ENCODE measurements at places on chromosomes 6 and 20.

- DNase-seq, result no peak
Measured at GRCh38 chr6:125571207-125571755, 178.2 kb upstream of the HEY2 start.

- no peak for DNase-seq
Measured at GRCh38 chr6:30998785-30999184, 11.5 kb upstream of the MUC22 start.

DNA sequence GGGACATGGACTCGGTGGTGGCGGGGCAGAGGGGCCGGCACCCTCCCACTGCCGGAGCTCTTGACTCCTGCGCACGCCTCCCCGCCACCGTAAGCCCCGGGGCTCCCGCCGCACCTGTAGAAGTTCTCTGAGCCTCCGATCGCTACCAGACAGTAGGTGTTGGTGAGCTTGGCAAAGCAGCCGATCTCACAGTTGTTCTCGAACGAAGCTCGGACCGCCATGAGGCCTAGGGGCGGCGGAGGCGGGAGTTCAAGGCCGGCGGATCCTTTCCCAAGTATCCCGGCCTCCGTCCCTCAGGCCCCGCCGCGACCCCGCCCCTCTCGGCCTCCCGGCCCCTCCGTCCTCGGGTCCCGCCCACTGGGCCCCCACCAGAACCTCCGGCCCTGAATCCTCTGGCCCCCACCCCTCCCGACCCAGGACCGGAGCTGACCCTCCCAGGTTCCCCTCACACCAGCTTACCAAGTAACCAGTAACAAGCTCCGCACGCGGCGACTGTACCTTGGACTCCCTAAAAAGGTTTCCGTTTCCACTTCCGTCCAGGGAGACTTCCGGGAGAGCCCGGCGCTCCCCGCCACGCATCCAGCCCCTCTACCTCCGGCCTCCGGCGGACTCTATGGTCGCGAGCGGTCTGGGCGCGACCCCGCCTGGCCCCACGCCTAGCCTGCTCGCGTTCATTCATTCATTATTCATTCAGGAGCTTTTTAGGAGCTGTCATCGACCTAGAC, at the start of gene EIF6:
EIF6 (minus strand) TSS at position 506 of the 725 bp plus-strand sequence; CDS start at position 221, 285 bp downstream.
- peak; percentile 91 for DNase-seq

DNA sequence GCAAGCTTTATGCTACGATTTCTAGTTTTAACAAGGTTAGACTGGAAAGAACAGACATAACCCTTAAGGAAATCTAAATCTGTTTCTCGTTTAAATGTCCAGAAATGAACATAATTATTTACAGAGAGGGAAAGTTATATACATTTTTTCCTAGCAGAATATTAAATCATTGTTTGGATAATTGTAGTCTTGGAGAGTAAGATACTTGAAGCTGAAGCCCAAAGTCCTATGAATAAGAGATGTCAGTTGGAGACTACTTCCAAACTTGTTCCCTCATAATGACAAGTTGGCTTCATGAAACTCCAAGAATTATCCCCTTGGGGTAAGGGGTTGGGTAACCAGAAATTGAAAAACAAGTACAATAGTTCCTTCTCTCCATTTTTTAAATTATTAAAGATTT, 911.1 kb upstream of the MAN1A1 start:
- DNase-seq, result no peak

- DNase-seq, result no peak
Measured at GRCh38 chr20:50572938-50573777, 63.0 kb downstream of the PTPN1 start.

DNA sequence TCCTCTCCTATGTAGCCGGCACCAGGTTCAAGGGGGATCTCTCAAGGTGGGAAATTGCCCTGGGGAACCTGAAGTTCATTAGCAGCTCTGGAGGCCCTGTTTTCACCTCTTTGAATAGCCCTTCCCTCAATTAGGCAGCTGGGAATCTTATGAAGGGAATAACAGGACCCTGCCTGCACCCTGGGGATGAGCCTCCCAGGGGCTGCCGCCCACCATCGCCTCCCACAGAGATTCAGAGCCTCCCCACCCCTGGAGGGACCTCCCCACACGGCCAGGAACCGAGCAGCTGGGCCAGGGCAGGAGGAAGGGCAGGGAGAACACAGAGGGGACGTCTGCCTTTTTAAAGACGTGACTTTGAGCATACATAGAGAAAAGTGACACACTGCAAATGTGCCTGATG, 4.6 kb upstream of the EEF1A2 start:
- no peak for DNase-seq

GRCh38 chr6:404685-405423, 13.3 kb downstream of the IRF4 start:
- DNase-seq, result no peak

DNA sequence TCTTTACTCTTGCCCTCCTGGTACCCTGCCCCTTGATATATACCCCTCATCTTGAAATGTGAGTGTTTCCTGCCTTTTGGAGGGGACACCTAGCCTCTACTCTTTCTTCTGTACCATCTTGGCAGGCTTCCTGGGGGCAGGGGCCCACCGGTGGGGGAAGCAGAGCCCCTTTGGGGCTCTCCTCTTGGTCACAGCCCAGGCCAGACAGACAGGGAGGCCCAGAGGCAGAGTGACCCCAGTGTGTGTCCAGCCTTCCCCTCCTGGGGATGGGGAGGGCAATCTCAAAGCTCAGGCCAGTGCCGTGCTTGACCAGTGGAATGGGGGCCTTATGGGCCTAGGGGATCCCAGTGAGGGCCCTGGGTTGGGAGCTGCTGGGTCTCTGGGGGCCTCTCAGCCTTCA, 3.6 kb downstream of the ADAM33 start:
- DNase-seq, result no peak

- DNase-seq, result no peak
Measured at GRCh38 chr6:107305391-107305790, 154.0 kb downstream of the PDSS2 start.

GRCh38 chr20:38001173-38001875, 31.9 kb downstream of the TTI1 start:
- DNase-seq, result no peak

DNA sequence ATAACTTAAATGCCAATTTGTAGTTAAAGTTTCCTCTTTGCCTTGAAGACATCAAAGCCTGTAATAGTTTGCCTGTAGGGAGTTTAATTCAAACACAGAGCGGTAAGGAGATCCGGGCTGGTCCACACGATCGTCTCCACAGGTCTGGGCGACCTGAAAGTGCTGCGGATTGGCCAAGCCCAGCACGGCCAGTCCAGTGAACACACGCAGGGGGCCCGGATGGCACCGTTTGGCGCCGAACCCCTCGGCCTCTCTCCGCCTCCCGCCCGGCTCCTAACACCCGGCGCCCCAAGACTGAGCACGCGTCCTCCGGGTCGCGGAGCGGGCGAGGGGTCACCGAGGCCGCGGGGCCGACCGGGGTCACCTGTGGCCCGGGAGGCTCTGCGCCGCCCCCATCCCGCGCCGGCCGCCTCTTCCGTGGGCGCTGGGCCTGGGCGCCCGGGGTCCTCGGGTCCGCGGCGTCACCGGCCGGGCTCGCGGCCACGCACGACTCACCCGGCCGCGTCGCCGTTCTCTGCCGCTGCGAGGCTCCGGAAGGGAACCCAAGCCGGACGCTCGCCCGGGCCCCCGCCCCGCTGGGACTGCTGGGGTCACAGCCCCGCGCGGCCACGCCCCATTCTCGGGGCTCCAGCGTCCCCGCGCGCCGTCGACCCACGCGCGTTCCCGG, 481 bp downstream of the SERPINB6 start:
- DNase-seq, result peak; percentile 82
